ENCODE measurements at places on chromosomes 1 and 21. TPM values are rescaled to one million over a fixed set of nuclear protein-coding genes. Genes with fewer than 3 reads are reported as not detected.

GRCh38 chr1:193181536-193181935 lies 4.9 kb downstream of the B3GALT2 start:
- DNase-seq, result no peak
- no peaks in the 10 kb centered on the region for H3K36me3 ChIP-seq
- no peak overlapping the region for H3K27ac ChIP-seq

GRCh38 chr1:62280150-62280549 lies 39.1 kb downstream of the KANK4 start:
- H3K36me3 ChIP-seq, result no peaks in the 10 kb centered on the region
- no peaks in the 10 kb centered on the region for H3K4me1 ChIP-seq
- H3K4me3 ChIP-seq, result no peak overlapping the region

The CYP4Z1 gene
- 1.4 TPM for total RNA-seq

GRCh38 chr1:67489643-67490042 lies 59.4 kb upstream of the SERBP1 start:
- no peaks in the 10 kb centered on the region for H3K27me3 ChIP-seq
- H3K4me1 ChIP-seq, result no peaks in the 10 kb centered on the region
- H3K4me3 ChIP-seq, result no peak overlapping the region
- H3K36me3 ChIP-seq, result no peaks in the 10 kb centered on the region

DNA sequence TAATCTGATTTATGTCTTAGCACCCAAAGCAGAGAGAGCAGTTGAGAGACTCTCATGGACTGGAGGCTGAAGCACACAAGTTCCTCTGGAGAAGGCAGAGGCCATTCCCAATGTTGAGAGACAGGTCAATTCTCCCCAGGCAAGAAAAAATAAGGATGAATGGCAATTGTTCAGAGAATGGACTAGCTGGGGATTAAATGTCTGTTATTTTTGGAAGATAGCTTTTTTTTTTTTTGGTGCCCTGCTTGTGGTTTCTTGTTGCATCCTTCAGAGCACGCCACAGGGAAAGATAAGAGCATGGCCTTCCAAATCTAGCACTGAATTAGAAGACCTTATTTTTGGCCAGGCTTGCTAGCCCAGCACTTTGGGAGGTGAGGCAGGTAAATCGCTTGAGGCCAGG lies 65.6 kb upstream of the ERRFI1 start:
- no peaks in the 10 kb centered on the region for H3K36me3 ChIP-seq
- H3K27me3 ChIP-seq, result no peaks in the 10 kb centered on the region
- peaks cover 38% of the 10 kb centered on the region for H3K4me1 ChIP-seq
- H3K27ac ChIP-seq, result no peak overlapping the region

DNA sequence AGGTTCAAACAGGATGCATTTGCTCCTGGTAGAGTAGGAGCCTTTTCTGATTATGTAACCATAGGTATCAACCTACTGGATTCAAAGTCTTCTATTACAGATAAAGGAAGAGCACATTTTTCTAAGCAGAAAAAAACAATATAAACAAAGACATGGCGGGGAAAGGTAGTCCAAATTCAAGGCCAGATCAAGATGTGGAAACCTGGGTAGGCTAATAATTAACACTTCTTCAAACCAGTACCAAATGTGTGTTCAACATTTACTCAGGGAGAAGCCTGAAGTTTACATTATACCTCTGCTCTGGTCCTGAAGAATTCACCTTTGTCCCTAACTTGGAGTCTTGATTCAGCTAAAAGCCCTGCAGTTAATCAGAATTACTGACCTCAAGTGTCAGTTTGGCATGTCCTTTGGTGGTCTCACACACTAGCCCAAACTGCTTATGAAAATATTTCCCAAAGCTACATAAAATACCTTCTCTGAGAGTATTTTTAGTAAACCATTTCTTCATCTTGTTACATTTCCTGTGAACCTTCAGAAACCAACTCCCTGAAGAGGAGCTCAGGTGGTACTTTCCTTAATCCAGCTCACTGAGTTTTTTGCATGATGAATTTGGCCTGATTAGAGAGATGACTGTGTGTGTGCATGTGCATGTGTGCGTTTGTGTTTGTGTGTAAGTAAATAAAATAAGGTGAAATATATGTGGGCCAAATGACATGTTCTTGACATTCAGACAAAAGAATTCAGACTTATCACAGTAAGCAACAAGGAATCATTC lies 70.2 kb downstream of the TOR3A start:
- no peaks in the 10 kb centered on the region for H3K27me3 ChIP-seq
- no peaks in the 10 kb centered on the region for H3K36me3 ChIP-seq
- H3K4me3 ChIP-seq, result no peak overlapping the region
- DNase-seq, result no peak
- H3K27ac ChIP-seq, result no peak overlapping the region

The NR1I3 gene
- total RNA-seq, result not detected

GRCh38 chr1:176626572-176627061 lies 163.6 kb downstream of the PAPPA2 start:
- no peaks in the 10 kb centered on the region for H3K4me1 ChIP-seq
- H3K36me3 ChIP-seq, result no peaks in the 10 kb centered on the region
- H3K4me3 ChIP-seq, result no peak overlapping the region
- no peaks in the 10 kb centered on the region for H3K27me3 ChIP-seq

The LRRC39 gene
- 0.71 TPM for total RNA-seq

The PRDM16 gene
- total RNA-seq, result 19.2 TPM

DNA sequence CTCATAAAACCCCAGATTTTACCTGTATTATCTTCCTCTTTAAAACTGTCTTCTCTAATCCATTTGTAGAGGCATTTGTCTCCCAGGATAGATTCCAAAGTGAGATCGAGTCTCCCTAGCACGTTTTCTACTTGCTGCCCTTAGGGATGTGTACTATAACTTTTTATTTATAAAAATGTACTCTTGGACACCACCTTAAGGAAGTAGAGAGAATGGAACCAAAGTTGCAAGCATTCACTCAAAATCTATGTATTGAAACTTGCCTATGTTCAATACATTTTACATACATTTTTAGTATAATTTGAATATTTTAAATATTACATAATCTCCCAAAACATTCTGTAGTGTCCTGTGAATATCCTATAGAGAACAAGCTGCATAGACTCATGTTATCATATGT lies 842 bp upstream of the SPRR2A start:
- no peak overlapping the region for H3K27ac ChIP-seq
- no peak for DNase-seq
- H3K4me1 ChIP-seq, result no peaks in the 10 kb centered on the region
- no peak overlapping the region for H3K4me3 ChIP-seq

GRCh38 chr21:33268393-33268736 lies 2.2 kb downstream of the IL10RB start:
- H3K27me3 ChIP-seq, result no peaks in the 10 kb centered on the region
- no peak overlapping the region for H3K27ac ChIP-seq
- peaks cover 46% of the 10 kb centered on the region for H3K36me3 ChIP-seq
- H3K4me3 ChIP-seq, result no peak overlapping the region
- H3K4me1 ChIP-seq, result peaks cover 39% of the 10 kb centered on the region

DNA sequence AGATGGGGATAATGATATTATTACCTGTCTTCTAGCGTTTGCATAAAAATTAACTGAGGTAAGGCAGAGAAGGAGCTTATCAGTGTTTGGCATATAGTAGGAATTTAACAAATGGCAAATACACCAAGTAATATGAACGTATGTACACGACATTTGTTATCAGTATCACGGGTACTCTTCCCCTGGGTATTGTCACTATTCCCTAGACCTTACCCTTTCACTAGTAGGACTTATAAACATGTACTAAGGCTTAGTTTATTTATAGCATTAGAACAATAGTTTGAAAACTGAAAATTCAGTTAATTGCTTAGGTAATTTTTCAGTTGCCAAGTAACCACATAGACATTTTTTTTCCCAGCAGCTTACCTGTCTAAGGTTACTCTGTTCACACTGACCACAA lies 187.0 kb downstream of the KCTD3 start:
- H3K4me3 ChIP-seq, result no peak overlapping the region
- H3K36me3 ChIP-seq, result no peaks in the 10 kb centered on the region
- DNase-seq, result no peak
- no peaks in the 10 kb centered on the region for H3K27me3 ChIP-seq
- no peaks in the 10 kb centered on the region for H3K4me1 ChIP-seq

DNA sequence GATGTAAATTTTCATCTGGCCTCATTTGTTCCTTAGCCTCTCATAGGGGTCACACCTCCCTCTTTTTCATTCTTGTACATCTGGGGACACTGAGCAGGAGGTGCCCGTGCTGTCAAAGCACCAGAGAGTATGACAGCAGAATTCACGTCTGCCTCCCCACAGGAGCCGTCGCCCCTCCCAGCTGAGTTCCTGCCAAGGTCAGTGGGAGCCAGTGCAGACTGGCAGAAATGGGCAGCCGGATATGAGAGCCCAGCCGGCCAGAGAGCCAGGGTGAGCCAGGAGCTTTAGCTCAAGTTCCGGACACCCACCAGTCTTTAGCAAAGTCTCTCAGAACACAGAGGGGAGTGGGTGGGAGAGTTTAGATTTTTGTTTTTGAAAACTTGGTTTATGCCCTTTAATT lies 21.9 kb downstream of the GPR137B start:
- no peaks in the 10 kb centered on the region for H3K36me3 ChIP-seq
- peaks cover 8% of the 10 kb centered on the region for H3K4me1 ChIP-seq
- no peak for DNase-seq
- no peak overlapping the region for H3K4me3 ChIP-seq

GRCh38 chr1:47557066-47557465 lies 119.2 kb downstream of the FOXD2 start:
- no peaks in the 10 kb centered on the region for H3K4me1 ChIP-seq
- no peak for DNase-seq
- H3K27me3 ChIP-seq, result no peaks in the 10 kb centered on the region
- no peak overlapping the region for H3K27ac ChIP-seq

The KCNA3 gene
- total RNA-seq, result 19.4 TPM

GRCh38 chr1:25247829-25248754 lies 838 bp upstream of the RSRP1 start:
- no peaks in the 10 kb centered on the region for H3K27me3 ChIP-seq
- DNase-seq, result no peak
- H3K4me1 ChIP-seq, result peaks cover 31% of the 10 kb centered on the region
- peak overlapping the region; percentile 98 for H3K4me3 ChIP-seq

GRCh38 chr1:27037518-27037917 lies 24.9 kb upstream of the TENT5B start:
- no peaks in the 10 kb centered on the region for H3K36me3 ChIP-seq
- no peaks in the 10 kb centered on the region for H3K27me3 ChIP-seq
- H3K27ac ChIP-seq, result no peak overlapping the region
- peaks cover under 1% of the 10 kb centered on the region for H3K4me1 ChIP-seq
- no peak for DNase-seq

The CNIH3 gene
- total RNA-seq, result 2.1 TPM

All from lower lobe of right lung (tissue), 2 donors.